Endothelial cell (in vitro differentiated cells): ENCODE measurements at places on chromosomes 12 and 14. TPM values are rescaled to one million over a fixed set of nuclear protein-coding genes. Genes with fewer than 3 reads are reported as not detected.

DNA sequence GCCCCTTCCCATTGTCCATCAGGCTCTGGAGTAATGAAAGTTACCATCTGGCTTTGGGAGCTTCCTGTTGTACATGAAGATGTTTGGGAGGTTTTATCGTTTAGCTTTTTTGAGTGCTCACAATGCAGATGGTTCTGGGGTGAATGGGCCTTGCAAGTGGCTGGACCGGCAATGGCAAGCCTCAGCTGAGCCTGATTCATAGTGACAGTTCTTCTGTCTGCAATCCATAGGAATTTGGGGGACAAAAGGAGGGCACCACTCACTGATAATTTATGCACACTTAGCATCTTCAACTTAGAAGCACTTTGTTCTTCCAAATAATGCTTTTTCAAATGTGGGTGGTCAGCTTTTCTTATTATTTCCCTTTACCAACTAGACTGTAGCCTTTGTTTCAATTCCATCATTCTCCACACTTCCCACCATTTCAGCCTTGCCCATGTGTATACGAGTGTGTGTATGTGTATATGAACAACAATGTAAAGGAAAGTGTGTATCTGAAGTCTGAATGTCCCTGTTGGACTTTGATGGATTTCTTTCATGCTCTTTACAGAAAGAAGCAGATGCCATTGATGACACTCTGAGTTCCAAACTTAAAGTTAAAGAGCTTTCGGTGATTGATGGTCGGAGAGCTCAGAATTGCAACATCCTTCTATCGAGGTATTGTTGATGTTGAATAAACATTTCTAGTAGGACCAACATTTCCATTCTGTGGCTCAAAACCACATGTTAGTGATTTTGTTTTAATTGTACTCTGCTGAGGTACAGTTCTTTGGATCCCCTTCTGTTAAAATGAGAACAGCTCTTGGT, 125.5 kb downstream of the GPR135 start:
- DNase-seq, result no peak

DNA sequence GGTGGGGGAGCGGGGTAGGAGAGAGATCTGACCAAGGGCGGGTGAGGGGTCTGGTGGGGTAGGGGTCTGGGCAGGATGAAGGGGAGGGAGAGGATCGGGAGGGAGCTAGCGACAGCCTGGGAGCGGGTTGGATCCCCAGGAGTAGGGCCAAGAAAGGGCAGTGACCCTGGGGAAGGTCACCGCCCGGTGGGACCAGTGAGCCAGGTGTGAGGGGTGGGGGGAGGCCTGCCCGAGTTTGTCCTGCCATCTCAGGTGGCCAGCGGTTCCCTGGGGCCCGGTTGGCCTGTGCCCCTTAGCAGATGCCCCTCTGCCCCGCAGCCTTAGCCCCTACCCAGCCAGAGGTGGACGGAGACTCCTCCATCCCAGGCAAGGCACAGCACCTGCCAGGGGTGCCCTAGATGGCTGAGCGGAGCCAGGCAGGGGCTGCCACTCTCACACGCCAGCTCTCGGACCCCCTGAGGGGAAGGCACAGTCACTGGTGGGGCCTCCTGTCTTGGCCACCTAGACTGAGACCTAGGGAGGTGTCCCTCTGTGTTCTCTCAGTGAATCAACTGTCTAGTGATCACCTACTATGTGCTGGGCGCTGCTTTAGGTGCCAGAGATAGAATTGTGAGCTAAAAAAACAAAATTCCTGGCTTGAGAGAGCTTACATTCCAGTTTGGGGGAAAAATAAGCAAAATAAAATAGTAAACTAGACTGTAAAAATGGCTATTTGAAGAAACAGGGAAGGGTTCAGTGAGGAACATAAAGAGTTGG, 629 bp upstream of the TTC7B start:
- DNase-seq, result no peak

Gene PNP
- 322 TPM for total RNA-seq

Gene HOXC10
- total RNA-seq, result 1.9 TPM

DNA sequence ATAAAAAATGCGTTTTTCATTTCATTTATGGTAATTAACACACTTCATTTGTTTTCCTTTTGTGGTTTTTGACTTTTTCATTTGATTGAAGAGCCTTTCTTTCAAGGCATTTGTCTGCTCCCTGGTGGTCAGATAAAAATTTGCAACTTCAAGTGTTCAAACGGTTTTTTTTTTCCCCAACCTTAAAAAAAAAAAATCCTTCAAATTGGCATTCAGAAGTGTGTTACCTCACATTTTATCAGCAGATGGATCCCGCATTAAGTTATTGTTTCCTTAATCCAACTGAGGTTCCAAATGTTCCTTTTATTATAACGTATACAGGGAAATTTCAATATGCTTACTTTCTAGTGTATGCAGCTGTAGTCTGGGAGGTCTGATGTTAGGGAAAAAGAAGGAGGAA, 47.2 kb downstream of the MYF5 start:
- DNase-seq, result peak; percentile 34

- no peak for DNase-seq
Observed at GRCh38 chr14:101088395-101088667, 184.8 kb upstream of the RTL1 start.

Gene BTBD7
- 71.1 TPM for total RNA-seq

- peak; percentile 39 for DNase-seq
Observed at GRCh38 chr12:75892731-75893408, 138.7 kb downstream of the PHLDA1 start.

Gene LRRC10
- not detected for total RNA-seq

Gene RNASE7
- not detected for total RNA-seq

DNA sequence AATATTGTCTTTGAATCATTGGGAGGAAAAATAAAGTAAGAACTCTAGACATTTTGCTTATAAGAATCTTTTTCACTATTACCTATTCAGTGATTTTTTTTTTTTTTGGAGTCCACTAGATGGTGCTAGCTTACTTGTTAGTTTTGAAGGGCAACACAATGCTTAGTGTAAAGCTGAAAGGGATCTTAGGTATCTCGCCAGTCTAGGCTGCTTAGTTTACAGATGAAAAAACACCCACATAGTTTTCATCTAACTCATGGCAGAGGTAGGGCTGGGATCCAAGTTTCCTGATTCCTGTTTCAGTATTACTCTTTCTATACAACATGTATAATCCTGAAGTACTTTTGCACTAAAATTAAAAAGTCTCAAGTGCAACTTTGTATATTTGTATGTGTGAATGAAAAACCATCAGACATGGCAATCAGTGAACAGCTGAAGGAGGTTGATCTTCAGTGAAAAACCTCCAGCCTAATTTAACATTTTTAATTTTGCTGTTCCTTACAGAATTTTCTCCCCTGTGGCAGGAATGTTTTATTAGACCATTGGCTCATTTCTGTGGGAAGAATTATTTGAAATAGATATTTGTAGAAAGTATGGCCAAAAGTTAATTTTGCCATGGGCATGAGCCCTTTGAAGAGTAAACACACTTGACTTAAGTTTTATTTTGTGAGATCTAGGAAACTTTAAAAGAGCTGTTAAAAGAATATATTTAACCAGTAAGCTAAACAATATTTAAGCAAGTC, 40.7 kb downstream of the LRRIQ1 start:
- DNase-seq, result no peak

Gene ACYP1
- 5.8 TPM for total RNA-seq

Gene GPR65
- total RNA-seq, result 0.64 TPM

- DNase-seq, result no peak
Observed at GRCh38 chr12:15534874-15535273, 212.6 kb downstream of the PTPRO start.

Gene ACTN1
- total RNA-seq, result 130 TPM

Gene ESR2
- total RNA-seq, result not detected

Gene GARIN6
- not detected for total RNA-seq

Gene INHBC
- total RNA-seq, result not detected

Gene NACA
- total RNA-seq, result 687 TPM

GRCh38 chr12:6873094-6874014, at the start of gene SPSB2:
Gene SPSB2 (minus strand): TSS chr12:6873303. CDS start chr12:6872901, 402 bp downstream.
- peak; percentile 100 for DNase-seq

Gene HPD
- total RNA-seq, result not detected

Gene REM2
- 0.36 TPM for total RNA-seq

Gene CYP27B1
- total RNA-seq, result 1.4 TPM

- DNase-seq, result no peak
Observed at GRCh38 chr14:80679273-80679672, 262.3 kb downstream of the CEP128 start.

GRCh38 chr12:6532051-6532926, 2.0 kb upstream of the GAPDH start:
- no peak for DNase-seq

Gene SSPN
- total RNA-seq, result 2.7 TPM

Gene LGALS3
- total RNA-seq, result 4.1 TPM

DNA sequence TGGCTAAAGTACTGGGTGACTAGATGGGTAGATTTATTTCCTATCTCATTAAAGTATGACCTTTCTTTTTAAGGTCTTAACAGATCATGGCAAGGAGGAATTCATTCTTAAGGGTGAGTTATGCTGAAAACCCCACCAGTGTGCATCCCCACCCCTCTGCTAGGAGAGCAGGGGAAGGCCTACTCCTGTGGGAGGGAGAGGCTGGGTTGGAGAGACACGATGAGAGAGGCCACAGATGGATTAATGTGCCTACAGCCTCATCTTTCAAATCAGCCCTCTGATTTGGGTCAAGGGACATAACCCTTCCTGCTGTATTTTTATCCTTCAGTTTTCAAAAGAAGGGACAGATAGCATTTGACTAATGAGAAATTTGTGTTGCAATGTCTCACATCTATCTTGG, 185.5 kb downstream of the SSPN start:
- DNase-seq, result no peak
